GM03348 (cell line): ENCODE measurements at places on chromosomes 5 and 9.

DNA sequence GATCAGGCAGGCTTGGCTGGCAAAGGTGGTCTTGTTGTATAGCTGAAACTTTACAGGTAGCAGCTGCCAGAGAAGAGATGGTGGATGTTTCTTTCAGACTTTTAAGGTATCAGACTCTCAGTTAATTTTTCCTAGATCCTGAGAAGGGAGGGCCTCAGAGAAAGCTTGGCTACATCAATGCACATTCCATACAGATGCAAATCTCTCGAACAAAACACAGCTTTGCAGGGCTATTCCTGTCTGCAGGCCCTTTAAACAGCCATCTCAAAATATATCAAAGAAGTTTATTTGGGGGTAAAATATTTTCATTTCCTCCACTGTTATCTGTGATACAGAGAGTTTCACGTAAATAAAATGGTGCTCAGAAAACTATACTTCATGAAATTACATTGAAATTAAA is 1584.4 kb downstream of the EFNA5 start:
- no peak for DNase-seq

GRCh38 chr5:95915999-95916686 is 45.5 kb downstream of the ELL2 start:
- no peak for DNase-seq

DNA sequence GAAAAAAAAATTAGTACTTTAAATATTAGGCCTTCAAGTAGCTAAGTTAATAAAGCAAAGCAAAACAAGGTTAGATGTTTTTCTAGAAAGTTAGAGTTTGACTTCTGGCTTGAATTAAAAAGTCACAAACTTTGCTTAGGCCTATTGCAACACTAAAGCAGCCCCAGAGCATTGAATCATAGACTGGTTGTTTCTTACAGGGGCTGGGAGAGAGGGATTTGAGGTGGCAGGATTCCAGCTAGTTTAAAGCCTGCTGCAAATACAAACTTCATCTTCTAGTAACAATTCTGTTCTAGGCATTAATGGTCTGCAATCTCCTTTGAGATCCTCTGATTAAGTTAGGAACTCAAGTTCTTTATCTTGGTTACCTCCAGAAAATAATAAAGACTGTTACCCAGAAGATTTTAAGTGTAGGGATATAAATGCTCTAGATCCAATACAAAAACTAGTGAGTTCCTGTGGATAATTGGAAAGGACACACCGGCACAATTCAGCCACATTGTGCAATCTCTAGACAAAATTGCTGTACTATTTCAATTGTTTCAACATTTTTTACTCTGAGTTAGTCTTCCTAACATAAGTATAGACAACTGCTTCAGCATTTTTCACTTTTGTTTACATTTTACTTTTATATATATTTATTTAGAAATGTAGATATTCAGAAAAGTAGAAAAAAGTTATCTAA is 12.6 kb downstream of the OR13C5 start:
- DNase-seq, result no peak

GRCh38 chr9:101977614-101978210 is 239.3 kb upstream of the GRIN3A start:
- DNase-seq, result peak; percentile 11

GRCh38 chr9:80707120-80707519 is 982.2 kb downstream of the TLE1 start:
- DNase-seq, result no peak

DNA sequence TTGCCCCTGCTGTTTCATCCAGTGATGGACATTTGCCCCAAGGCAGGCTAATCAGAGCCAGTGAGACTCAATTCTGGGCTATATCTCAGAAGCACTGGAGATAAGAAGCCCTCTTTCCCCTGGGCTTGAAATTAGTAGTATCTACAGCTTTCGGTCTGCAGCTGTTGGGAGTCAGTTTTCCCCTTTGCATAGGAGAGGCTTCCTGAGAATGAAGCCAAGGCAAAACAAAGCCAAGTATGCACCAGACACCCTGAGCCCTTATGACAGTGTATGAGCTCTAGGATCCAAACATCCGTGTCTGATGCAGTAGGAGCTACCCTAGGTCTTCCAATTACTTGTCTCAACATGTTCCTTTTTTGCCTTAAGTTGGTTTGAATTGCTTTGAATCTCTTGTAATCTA is 79.2 kb upstream of the PANK3 start:
- no peak for DNase-seq

DNA sequence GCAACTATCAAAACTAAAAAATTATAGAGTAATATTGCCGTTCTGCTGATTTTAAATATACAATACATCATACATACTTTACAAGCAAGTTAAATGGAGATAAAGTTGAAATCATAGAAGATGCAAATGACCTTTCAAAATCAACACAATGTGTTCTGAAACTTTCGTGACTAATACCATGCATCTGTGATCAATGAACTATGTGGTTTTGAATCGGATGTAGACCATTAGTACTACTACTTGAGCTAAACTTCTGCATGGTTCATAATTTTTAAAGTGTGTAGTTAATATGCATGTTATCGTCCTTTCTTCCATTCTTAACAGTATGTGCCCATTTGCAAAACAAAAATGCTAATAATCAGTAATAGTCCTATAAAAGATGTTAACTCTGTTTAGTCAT is 11.3 kb upstream of the PHF2 start:
- DNase-seq, result no peak

DNA sequence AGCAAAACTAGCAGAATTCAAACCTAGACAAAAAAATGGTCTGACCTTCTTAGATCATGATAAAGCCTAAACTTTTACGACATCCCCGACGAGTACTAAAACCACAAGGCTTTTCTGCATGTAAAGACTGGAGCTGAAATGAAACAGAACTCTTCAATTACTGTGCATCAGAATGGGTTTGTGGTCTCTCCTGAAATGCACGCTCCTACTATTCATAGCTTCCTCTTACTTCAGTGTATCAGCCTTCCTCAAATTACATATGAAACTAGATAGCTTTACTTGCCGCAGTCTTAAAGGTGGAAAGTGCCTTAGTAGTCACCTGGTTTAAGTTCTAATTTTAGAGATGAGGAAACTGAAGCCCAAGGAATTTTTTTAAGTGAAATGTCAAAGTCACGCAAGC is 24.6 kb upstream of the MED10 start:
- DNase-seq, result no peak

DNA sequence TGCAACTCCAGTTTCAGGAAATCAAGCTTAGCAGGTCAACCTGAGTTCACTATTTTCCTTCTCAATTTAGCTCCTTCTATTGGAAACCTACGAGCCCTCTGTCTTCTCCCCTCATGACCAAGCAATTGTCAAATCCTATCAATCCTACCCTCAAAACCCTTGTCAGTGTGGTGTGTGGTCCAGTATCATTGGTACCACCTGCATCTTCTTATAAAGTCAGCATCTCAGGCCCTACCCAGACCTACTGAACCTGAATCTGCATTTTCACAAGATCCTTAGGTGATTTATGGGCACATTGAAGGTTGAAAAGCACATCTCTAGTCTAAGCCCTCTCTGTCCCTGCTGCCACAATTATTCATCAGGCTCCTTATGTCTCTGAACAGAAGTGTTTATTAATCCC is 77.6 kb upstream of the NR4A3 start:
- DNase-seq, result no peak

DNA sequence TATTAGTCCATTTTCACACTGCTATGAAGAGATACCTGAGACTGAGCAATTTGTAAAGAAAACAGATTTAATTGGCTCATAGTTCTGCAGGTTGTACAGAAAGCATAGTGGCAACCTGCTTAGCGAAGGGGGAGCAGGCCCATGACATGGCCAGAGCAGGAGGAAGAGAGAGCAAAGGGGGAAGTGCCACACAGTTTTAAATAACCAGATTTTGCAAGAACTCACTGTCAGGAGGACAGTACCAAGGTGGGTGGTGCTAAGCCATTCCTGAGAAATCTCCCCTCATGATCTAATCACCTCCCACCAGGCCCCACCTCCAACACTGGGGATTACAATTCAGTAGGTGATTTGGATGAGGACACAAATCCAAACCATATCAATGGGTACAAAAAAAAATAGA is 16.8 kb upstream of the PCSK5 start:
- no peak for DNase-seq

DNA sequence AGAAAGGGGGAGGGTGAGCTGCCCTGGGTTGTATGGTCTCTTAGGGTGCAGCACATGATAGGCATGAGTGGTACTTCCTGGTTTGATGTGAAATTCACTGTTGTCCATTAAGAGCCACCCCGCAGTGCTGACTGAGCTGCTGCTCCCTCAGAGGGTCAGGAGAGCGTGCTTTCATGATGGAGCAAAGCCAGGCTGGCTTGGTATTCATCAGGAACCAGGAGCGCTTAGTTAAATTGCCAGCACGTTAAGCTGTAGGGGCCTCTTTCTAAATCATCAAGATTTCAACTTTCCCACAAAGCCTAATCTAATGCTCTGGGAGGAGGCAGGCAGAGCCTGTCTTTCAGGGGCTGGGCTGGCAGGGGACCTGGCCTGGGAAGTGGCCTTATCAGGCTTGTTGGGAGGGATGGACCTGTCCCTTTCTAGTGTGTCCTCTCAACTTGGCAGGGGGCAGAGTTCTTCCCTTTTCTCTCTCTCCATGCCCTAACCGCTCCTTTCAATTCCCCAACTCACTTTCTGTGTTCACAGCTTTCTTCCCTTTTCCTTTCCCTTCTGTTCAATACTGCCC is 7.9 kb downstream of the CYSTM1 start:
- peak; percentile 40 for DNase-seq

GRCh38 chr9:16720386-16720785 is 150.1 kb downstream of the BNC2 start:
- no peak for DNase-seq

- DNase-seq, result no peak
Observed at GRCh38 chr9:92467041-92467440, 15.3 kb downstream of the ASPN start.

- no peak for DNase-seq
Observed at GRCh38 chr9:133370685-133371084, 5.2 kb downstream of the SURF4 start.

GRCh38 chr9:135485832-135486231 is 6.2 kb downstream of the PPP1R26 start:
- DNase-seq, result no peak
